ENCODE measurements at places on chromosomes 7 and 10.
A peak's percentile ranks its signal among the peaks of the same experiment; 100 is the strongest.

DNA sequence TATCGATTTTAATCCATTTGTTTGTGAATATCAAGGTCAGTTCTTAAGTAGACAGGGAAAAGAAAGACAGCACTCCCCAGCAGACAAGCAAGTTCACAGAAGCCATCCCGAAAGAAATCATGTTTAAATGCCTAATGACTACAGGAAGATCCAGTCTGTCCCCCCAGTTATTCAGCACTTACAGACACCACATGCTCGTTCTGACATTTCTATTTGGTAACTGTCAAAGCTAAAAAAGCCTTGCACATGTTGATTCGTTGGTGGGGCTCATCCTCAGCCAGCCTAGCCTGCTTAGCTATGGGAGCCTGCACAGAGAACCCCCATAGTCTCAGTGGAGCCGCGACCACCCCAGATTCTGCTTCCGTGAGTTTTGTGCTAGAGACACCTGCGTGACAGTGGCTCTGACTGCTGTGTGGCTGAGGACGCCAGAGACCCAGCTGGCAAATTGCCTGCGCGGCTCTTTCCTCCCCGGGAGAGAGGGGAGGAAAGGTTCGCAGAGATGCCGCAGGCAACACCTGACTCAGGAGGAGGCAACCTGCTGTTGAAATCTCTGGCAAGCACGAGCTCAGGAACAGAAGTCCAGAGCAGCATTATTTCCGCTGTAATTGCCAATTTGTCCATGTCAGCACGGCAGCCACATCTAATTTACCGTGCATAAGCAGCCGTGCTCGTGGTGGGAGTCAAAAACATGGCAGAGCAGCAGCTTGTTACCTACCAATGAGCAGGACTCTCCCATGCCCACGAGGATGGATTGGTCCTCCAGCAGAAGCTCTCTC lies 194.2 kb downstream of the GPAM start:
- DNase-seq: no peak

- no peak for DNase-seq
Observed at GRCh38 chr7:106029451-106029850, 66.4 kb downstream of the CDHR3 start.

DNA sequence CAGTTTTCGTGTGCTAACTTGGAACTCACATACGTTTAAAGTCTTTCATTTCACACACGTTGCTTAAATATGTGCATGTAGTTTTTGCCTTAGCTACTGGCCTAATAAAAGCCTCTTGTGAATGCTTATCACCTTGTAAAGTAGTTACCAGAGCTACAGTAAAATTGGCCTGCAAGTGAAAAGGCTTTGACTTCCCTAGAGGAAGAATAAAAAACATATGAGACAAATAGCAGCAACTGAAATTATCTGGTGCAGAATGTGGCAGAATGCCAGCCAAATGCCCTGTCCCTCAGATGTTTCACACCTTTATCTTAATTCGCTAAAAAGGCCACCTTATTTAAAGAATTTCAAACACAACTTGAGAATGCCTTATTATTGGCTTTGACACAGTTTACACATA lies 28.1 kb upstream of the RPA3 start:
- no peak for DNase-seq

DNA sequence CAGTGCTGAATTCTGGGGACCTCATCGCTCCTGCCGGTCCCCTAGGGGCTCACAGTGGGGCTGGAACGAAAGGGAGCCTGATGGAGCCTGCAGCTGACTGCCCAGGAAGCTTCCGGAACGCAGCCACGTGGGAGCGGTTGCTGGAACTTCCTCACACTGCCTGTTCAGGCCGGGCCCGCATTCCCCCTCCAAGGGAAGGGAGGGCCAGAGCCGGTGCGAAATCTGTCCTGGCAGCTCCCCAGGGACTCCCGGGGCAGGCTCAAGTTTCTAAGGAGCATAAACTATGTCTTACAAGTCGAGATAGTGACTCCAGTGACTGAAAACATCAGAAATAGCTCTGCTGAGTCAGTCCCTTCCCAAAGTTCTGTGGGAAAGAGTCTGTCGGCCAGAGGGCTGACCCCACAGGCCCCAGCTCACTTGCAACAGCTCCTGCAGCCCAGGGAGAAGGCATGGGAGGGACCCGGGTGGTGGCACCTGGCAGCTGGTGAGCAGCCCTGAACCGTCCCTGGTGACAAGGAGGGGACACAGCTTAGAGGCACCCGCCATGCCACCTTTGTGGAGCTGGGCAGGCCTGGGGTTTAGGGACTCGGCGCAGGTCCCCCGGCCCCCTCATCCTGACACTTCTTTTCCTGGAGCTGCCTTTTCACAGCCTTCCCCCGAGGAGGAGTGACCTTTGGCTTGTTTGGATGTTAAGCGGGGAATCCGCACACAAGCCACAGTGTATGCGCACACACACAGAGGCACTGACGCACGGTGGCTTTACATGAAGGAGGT lies 47.6 kb downstream of the PDGFA start:
- peak; percentile 18 for DNase-seq

GRCh38 chr10:43299579-43299978 lies 32.7 kb upstream of the RASGEF1A start:
- DNase-seq: no peak

DNA sequence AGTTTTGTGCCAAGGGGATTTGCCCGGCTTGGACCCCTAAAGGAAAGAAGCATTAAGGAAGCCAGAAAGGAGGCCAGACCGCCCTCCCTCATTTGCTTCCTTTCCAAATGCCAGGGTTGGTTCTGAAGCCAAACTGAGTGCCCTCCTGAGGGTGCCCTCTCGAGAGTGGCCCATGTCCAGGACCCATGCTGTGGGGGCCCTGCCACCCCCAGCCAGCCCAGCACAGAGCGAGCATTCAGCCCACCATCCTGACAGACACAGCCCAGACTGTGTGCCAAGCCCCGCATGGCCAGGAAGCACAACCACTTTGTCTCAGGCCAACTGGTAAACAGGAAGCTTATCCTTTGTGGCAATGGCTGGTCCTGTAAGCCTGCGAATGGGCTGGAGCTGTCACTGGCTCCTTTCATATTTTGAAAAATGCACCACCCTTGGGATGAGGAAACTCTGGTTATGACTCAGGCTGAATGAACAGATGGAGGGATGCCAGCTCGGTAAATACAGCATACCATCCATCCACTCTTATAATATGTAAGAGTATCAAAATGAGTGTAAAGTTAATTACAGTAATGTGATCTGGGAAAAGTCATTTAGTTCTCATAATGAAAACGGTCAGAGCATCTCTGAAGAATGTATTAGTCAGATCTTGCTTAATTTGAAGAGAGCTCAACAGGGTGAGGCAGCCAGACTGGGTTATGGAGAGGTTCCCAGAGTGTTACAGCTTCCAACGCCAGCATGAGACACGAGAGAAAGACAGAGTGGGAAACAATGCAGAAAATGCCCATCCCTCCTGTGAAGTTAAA lies 65.0 kb downstream of the STK17A start:
- DNase-seq: peak; percentile 69

DNA sequence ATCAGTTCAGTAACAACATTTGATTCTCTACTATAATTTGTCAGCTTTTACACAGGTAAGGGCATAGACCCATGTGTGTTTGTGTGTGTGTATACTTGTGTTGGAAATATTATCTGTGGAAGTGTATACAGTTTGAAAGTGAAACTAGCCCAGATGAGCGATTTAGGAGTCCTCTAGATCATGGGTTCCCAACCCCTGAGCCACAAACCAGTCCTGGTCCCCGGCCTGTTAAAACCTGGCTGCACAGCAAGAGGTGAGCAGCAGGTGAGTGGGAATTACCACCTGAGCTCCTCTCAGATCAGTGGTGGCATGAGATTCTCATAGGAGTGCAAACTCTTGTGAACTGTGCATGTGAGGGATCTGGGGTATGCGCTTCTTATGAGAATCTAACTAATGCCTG lies 1221.5 kb upstream of the SORCS1 start:
- no peak for DNase-seq

- peak; percentile 72 for DNase-seq
Observed at GRCh38 chr10:124649214-124649613, 95.0 kb downstream of the FAM53B start.

DNA sequence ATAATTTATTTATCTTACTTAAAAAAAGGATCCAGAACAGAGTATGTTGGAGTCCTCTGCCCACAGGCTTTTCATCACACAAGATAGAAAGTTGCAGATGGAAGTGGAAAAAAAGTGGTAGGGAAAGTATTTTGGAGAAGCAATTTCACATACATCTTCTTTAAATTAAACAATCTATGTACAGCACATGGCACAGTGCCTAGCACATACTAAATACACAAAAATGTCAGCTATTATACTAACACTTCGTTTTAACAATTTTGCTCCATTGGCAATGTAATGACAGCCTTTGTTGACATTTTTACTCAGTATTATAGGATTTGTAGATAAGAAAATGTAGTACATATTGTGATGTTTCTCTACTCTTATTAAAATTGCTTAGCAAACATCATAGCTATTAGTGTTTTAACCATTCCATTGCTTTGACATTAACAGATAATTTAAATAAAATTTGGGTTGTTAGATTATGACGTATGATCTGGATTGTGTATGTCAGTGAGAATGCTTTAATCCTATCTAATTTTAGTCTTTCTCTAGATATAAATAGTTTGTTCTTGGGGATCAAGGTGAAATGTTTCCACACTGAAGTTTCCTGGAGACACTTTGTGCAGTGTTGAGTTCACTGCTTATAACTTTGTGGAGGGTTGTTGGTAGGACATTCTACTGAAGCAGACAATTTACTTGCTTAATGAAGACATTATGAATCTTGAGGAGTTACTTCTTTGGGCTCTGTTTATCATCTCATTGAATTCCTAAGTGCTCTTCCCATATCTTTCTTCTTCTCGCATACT lies 202.8 kb upstream of the DKK1 start:
- DNase-seq: no peak
